HuH-7 (cell line): ENCODE measurements at places on chromosomes 11 and 22.

GRCh38 chr22:46245511-46245910 lies 4.6 kb downstream of the CDPF1 start:
- no peak for DNase-seq

GRCh38 chr22:49561338-49561737 lies 266.3 kb downstream of the BRD1 start:
- DNase-seq, result no peak

DNA sequence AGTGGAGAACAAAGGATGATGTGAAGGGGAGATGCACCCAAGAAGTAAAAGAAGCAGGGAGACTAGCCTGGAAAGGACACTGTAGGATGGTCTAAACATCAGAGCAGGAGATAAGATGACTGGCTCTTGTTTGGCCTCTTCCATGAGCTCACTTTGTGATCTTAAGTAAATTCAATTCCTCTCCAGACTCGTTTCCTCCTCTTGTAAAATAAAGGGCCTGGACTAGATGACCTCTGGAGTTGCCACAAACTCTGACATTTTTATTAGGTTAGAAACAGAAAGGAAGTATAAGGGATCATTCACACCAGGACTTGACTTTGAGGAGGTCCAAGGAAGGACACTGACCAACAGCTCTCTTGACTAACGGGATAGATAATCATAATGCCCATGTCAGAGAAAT lies 60.2 kb upstream of the SCUBE2 start:
- no peak for DNase-seq

DNA sequence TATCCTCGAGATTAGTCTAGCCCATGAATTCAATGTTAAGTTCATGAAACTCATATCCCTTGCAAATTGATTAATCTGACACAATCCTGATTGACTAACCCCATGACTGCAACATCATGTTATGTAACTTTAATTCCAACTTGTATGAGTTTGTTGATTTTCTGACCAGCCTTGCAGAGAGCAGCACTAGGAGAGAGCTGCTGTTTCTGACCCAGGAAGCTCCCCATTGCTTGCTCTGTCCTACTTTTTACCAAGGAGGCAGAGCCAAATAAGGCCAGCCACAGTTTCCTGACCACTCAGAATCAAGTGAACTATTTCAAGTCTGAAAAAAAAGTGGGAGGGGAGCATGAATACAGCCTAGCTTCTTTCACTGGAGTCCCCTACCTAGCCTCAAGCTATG lies 13.2 kb downstream of the MPZL3 start:
- no peak for DNase-seq

DNA sequence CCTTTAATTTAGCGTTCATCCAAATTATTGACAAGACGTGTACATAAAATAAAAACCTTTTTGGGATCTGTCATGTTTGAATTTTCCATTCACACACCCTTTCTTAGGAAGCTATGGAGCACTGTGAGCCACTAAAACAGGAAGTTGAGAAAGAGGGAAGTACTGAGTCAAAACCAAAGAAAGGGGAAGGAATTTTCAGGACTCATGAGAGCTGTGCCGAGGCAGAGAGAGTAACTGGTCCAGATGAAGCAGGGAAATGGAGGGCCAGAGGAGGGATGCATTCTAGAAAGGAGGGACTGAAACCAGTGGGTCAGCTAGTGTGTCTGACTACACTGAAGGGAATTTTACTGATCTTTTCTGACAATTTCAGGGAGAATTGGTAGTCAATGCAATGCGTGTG lies 24.9 kb downstream of the APLP2 start:
- no peak for DNase-seq

DNA sequence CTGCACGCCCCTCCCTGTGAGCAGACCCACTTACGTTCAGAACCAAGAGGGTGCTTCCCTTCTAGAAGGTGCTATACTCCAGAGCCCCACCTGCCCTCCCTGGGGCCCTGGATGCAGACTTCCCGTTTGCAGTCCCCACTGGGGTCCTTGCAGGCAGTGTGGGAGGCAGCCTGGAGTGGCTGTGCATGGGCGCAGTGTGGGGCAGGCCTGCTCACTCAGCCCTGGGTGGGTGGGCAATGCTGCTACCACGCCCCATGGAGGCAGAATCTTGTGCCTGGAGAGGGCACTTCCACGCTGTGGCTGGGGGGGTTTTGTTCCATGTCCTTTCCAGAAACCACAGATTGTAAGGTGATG lies 116.2 kb downstream of the KCNQ1OT1 start:
- peak; percentile 5 for DNase-seq
